ENCODE measurements at places on chromosomes 3 and 15. TPM values are rescaled to one million over a fixed set of nuclear protein-coding genes. Genes with fewer than 3 reads are reported as not detected.

NEDD4 gene
- polyA plus RNA-seq, result 4.2 TPM

P2RY14 gene
- 2.5 TPM for polyA plus RNA-seq

CHAC1 gene
- 8.3 TPM for polyA plus RNA-seq

ANKUB1 gene
- polyA plus RNA-seq, result not detected

ROPN1 gene
- polyA plus RNA-seq, result 0.44 TPM

CHRFAM7A gene
- polyA plus RNA-seq, result 0.60 TPM

CIB2 gene
- 7.1 TPM for polyA plus RNA-seq

TTC23 gene
- polyA plus RNA-seq, result 8.2 TPM

IL17RB gene
- polyA plus RNA-seq, result 1.2 TPM

STT3B gene
- 16.2 TPM for polyA plus RNA-seq

CBLB gene
- polyA plus RNA-seq, result 9.6 TPM

TMEM89 gene
- polyA plus RNA-seq, result not detected

SAMD7 gene
- not detected for polyA plus RNA-seq

GOLGA8H gene
- not detected for polyA plus RNA-seq

C2CD4B gene
- polyA plus RNA-seq, result 1.7 TPM

GOLGA8M gene
- not detected for polyA plus RNA-seq

NSMCE3 gene
- 4.4 TPM for polyA plus RNA-seq

CPNE9 gene
- polyA plus RNA-seq, result not detected

DLG1 gene
- 83.7 TPM for polyA plus RNA-seq

NR2E3 gene
- polyA plus RNA-seq, result not detected

AVEN gene
- polyA plus RNA-seq, result 13.8 TPM

CHCHD6 gene
- polyA plus RNA-seq, result 11.8 TPM

CYP1A2 gene
- not detected for polyA plus RNA-seq

ADGRG7 gene
- polyA plus RNA-seq, result 7.4 TPM

LRRIQ4 gene
- polyA plus RNA-seq, result not detected

ZNF592 gene
- 20.4 TPM for polyA plus RNA-seq

TMCO5A gene
- not detected for polyA plus RNA-seq

UBAP1L gene
- 0.23 TPM for polyA plus RNA-seq

KCNAB1 gene
- polyA plus RNA-seq, result not detected

IDH2 gene
- polyA plus RNA-seq, result 43.8 TPM

RGMA gene
- polyA plus RNA-seq, result 6.0 TPM

TICRR gene
- 3.5 TPM for polyA plus RNA-seq

SERPINI1 gene
- 0.92 TPM for polyA plus RNA-seq

ARGFX gene
- not detected for polyA plus RNA-seq

ZIC1 gene
- not detected for polyA plus RNA-seq

SENP8 gene
- 1.2 TPM for polyA plus RNA-seq

ZPLD1 gene
- polyA plus RNA-seq, result not detected

RAB6B gene
- polyA plus RNA-seq, result 0.60 TPM

CCDC9B gene
- polyA plus RNA-seq, result 7.8 TPM

PIGZ gene
- 42.0 TPM for polyA plus RNA-seq

GOLGA8S gene
- polyA plus RNA-seq, result not detected

VEPH1 gene
- polyA plus RNA-seq, result 1.8 TPM

LIPH gene
- 37.1 TPM for polyA plus RNA-seq

CCDC32 gene
- 28.8 TPM for polyA plus RNA-seq

UBA7 gene
- 15.6 TPM for polyA plus RNA-seq

ATP2B2 gene
- 0.10 TPM for polyA plus RNA-seq

AADACL2 gene
- not detected for polyA plus RNA-seq

TRPM1 gene
- not detected for polyA plus RNA-seq

TRANK1 gene
- polyA plus RNA-seq, result 36.4 TPM

MOBP gene
- not detected for polyA plus RNA-seq

HIGD2B gene
- polyA plus RNA-seq, result not detected

DNAJA4 gene
- polyA plus RNA-seq, result 26.1 TPM

KNG1 gene
- 0.35 TPM for polyA plus RNA-seq

PLA2G4E gene
- polyA plus RNA-seq, result not detected

BLOC1S6 gene
- 25.7 TPM for polyA plus RNA-seq

CKMT1A gene
- 114 TPM for polyA plus RNA-seq

FBXO45 gene
- 4.8 TPM for polyA plus RNA-seq

Data from sigmoid colon (tissue), 7 donors.